ENCODE measurements at places on chromosomes 7 and 10. TPM values are rescaled to one million over a fixed set of nuclear protein-coding genes. Genes with fewer than 3 reads are reported as not detected.

The CADPS2 gene
- polyA plus RNA-seq = 16.2 TPM

The THNSL1 gene
- polyA plus RNA-seq = 10.1 TPM

DNA sequence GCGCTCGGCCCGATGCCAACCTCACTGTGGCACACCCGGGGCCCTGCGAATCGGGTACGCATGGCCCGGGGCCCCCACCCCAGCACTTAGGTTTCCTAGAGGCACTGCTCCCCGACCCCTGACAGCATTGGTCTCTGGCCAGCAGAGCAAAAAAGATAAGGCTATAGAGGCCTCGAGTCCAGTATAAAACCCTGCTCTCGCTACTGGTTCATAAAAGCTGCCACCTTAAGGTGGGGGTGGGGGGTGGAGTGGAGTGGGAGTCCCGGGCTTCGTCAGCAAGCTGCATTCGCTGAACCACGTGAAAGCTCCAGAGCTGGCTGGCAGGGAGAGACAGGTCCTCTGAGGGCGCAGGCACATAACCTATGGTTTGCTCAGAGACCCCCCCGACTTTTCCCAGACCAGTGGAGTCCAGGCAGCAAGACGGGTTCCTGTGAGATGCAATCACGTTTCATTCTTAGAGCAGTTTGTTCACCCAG, 1.3 kb downstream of the KAZALD1 start:
- no peak for DNase-seq
- no peaks in the 10 kb centered on the region for H3K27me3 ChIP-seq
- peak overlapping the region; percentile 25 for H3K27ac ChIP-seq
- no peak overlapping the region for H3K4me3 ChIP-seq
- H3K36me3 ChIP-seq = no peaks in the 10 kb centered on the region

GRCh38 chr10:80952436-80952835, 414.7 kb downstream of the SH2D4B start:
- no peak overlapping the region for H3K27ac ChIP-seq
- no peaks in the 10 kb centered on the region for H3K27me3 ChIP-seq
- H3K36me3 ChIP-seq = no peaks in the 10 kb centered on the region
- no peak overlapping the region for H3K4me3 ChIP-seq
- no peaks in the 10 kb centered on the region for H3K4me1 ChIP-seq

DNA sequence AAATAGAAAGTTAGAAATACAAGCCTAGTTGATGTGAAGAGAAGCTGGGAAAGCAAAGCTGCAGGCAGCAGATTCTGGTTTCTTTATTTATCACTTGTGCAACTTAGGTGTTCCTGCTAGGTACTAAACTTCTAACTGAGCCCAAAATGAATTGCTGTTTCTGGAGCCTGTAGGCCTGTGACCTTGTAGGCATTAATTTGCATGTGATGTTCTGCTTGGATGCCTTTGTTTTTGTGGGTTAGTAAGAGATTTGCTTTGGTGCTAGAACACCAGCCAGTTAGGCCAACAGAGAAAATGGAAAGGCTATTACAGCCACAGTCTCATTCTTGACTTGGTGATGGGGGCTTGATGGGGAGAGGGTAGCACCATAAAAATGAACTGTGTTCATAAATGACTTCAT, 370.7 kb downstream of the PPP1R3A start:
- no peaks in the 10 kb centered on the region for H3K27me3 ChIP-seq
- no peaks in the 10 kb centered on the region for H3K4me1 ChIP-seq
- no peak overlapping the region for H3K4me3 ChIP-seq
- H3K27ac ChIP-seq = no peak overlapping the region
- H3K36me3 ChIP-seq = no peaks in the 10 kb centered on the region

The PRLHR gene
- polyA plus RNA-seq = not detected

- H3K4me3 ChIP-seq = no peak overlapping the region
- H3K27ac ChIP-seq = no peak overlapping the region
These were observed 414.0 kb upstream of the MKI67 start for GRCh38 chr10:128540128-128540762.

DNA sequence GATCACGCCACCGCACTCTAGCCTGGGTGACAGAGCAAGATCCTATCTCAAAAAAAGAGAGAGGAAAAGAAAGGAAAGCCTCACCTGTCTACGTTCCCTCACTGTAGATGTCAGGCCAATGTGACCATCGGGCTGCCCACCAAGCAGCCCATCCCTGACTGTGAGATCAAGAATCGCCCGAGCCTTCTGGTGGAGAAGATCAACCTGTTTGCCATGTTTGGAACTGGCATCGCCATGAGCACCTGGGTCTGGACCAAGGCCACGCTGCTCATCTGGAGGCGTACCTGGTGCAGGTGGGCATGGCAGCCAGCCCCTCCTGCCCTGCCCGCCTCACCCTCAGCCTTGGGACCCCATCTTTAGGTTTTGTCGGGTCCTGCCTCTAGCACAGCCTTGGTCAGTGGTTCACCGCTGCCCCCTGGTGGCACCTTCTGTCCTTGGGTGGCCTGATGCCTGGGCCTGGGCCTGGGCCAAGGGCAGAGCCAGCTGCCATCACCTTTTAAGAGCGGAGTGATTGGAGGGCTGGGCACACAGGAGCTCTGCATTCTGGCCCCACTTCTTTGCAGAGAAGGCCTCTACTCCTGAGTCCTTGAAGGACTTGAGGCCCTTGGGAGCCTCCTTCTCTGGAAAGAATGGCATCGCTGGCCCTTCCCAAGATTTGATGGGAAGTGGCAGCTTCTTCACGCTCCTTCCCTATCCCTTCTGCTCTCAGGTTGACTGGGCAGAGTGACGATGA, 14.4 kb upstream of the AHCYL2 start:
- no peaks in the 10 kb centered on the region for H3K36me3 ChIP-seq
- peak; percentile 69 for DNase-seq
- H3K4me1 ChIP-seq = no peaks in the 10 kb centered on the region
- no peak overlapping the region for H3K4me3 ChIP-seq
- H3K27me3 ChIP-seq = no peaks in the 10 kb centered on the region

DNA sequence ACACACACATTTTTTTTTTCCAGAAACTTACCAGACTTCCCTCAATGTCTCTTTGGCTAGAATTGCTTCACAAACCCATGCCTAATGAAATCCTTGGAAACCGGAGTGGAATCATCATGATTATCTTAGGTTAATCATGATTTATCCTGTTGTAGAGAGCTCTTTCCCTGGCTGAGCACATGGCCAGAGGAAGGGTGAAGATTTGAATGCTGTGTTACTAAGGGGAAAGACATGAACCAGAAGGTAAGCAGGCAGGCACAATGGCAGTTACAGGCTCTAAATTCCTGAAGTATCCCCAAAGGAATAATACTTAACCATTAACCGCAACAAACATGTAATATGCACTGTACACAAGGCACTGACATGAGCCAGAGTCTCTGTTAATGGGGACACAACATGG, 4.1 kb upstream of the RNF148 start:
- no peak overlapping the region for H3K4me3 ChIP-seq
- H3K4me1 ChIP-seq = no peaks in the 10 kb centered on the region
- H3K36me3 ChIP-seq = no peaks in the 10 kb centered on the region
- no peaks in the 10 kb centered on the region for H3K27me3 ChIP-seq

The CDHR1 gene
- 0.06 TPM for polyA plus RNA-seq

- DNase-seq = no peak
- H3K27me3 ChIP-seq = no peaks in the 10 kb centered on the region
These were observed 157.4 kb downstream of the EVX1 start for GRCh38 chr7:27399791-27400567.

DNA sequence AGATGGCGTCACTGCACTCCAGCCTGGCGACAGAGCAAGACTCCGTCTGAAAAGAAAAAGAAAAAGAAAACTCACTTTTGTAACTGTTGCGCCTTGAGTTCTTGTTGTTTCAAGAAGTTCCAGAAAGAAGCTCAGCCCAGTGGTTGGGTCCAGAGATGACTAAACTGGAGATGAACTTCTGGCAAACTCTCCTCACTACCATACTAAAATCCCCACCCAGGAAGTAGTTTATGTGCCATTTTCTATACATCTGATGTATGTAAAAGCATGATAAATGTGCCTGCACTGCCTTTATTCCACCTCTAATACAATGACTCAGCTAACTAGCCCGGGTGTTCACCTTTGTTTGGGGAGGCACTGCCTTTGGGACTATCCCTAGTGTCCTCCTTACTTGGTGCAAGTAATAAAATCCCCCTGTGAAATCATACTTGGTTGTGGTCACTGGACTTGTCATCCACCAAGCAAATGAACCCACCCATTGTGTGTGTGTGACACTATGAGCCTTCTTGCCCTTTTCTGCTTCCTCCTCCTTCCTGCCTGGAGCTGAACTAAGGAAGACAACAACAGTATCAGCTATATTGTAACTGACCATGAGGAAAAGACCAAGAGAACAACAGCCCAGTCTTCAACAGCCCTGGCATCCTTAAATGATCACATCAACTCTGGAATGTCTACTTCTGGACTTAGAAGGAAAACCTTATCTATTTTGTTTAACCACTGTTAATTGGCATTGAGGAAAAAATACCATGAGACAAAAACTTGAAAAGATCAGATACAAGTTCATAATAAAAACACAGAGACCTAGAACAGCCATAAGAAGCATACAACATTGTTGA, 33.6 kb downstream of the JMJD1C start:
- DNase-seq = no peak
- no peak overlapping the region for H3K4me3 ChIP-seq
- H3K27me3 ChIP-seq = no peaks in the 10 kb centered on the region
- peaks cover 17% of the 10 kb centered on the region for H3K36me3 ChIP-seq
- no peak overlapping the region for H3K27ac ChIP-seq

- no peaks in the 10 kb centered on the region for H3K36me3 ChIP-seq
- no peaks in the 10 kb centered on the region for H3K27me3 ChIP-seq
These were observed 111.8 kb downstream of the EGFR start for GRCh38 chr7:55130395-55131141.

DNA sequence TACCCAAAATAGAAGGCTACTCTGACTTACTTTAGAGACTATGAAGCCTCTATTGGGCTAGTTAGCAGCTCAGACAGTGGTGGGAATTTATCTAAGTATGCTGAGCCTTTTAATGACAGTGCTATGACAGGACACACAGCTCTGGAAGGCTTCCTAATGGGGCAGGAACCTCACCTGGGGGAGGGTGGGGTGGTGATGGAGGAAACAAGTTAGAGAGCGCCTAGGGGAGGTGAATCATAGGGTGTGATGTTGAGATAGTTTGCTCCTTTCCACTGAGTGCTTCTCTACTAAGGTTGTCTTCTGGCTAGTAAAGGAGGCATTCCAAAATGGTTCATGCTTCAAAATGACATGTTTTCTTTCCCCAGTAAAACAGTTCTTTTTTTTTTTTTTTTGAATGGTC, 42.1 kb downstream of the PPP1R9A start:
- no peak overlapping the region for H3K4me3 ChIP-seq
- H3K27ac ChIP-seq = no peak overlapping the region
- DNase-seq = no peak
- H3K27me3 ChIP-seq = no peaks in the 10 kb centered on the region
- H3K36me3 ChIP-seq = peaks cover 3% of the 10 kb centered on the region

The GRM8 gene
- not detected for polyA plus RNA-seq

- H3K27me3 ChIP-seq = no peaks in the 10 kb centered on the region
- peaks cover 14% of the 10 kb centered on the region for H3K36me3 ChIP-seq
- H3K4me3 ChIP-seq = no peak overlapping the region
- peaks cover 5% of the 10 kb centered on the region for H3K4me1 ChIP-seq
These were observed 37.4 kb downstream of the TSPAN14 start for GRCh38 chr10:80491251-80492102.

The NUTM2A gene
- not detected for polyA plus RNA-seq
